ENCODE measurements at places on chromosomes 2 and 18.
A peak's percentile ranks its signal among the peaks of the same experiment; 100 is the strongest.

DNA sequence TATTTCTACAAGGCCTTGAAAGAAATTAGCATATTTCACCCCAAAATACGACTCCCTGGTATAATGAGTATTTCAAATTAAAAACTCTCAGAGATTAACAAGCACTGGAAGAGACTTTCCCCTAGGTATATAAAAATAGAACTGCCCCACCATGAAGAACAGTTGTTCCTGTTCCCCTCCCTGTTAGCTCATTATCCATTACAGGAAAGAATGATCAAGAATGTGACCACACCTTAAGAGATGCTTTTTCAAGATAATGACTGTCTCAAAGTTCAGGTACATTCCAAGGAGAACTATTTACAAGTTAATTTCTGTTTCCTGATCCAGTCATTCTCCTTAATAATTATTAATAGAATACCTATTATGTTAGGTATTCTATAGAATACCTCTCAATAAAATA lies 1220.6 kb upstream of the CDH2 start:
- no peak for DNase-seq

GRCh38 chr2:197109326-197109725 lies 182.8 kb upstream of the PGAP1 start:
- DNase-seq: no peak

GRCh38 chr18:14025306-14025940 lies 106.8 kb downstream of the ZNF519 start:
- DNase-seq: no peak

GRCh38 chr2:12613137-12613835 lies 103.5 kb upstream of the TRIB2 start:
- DNase-seq: no peak

GRCh38 chr2:150653351-150653750 lies 165.9 kb upstream of the RND3 start:
- no peak for DNase-seq

- DNase-seq: peak; percentile 27
Observed at GRCh38 chr2:151051574-151052220, 210.0 kb downstream of the RBM43 start.

- DNase-seq: no peak
Observed at GRCh38 chr2:100818606-100819369, 1.2 kb upstream of the NPAS2 start.

- no peak for DNase-seq
Observed at GRCh38 chr2:150462770-150463169, 24.7 kb downstream of the RND3 start.

DNA sequence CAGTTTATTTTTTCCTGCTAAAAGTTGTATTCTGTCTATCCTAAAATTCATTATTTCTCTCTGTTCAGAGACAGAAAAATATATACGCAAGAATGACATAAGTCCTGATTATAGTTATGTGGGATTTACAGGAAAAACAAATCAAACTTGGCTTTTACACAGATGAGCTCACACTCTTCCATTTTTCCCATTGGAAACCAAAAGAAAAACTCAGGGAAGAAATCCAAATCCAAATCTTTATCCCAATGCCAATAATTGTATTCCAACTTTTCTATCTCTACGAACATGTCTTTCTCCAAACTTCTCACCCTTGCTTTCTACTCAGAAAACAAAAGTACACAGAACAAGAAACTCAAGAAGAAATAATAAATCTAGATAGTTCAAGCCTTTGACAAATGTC lies 249.1 kb upstream of the TMEFF2 start:
- DNase-seq: no peak

- DNase-seq: no peak
Observed at GRCh38 chr18:8357320-8357719, 251.9 kb upstream of the RAB12 start.

DNA sequence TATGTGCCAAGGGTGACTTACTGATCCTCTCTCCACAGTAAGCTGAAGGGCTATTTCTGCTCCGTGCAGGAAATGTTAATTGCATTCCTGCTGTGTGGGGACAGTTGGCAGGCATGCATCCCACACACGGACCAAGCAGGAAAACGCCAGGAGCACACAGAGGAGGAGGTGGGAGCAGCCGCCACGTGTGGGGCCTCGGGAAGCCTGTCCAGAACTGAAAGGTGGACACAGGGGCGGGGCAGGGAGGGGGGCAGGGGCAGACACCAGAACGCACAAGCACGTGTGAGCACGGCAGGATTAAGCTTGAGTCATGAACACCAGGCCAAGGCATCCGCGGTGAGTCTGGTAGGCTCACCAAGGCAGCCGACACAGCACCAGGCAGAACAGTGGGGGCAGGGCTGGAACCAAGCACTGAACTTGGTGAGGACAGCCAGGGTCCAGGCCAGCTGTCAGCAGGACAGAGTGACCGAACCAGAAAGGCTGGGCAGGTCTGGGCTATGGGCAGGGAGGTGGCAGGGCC lies 177.1 kb downstream of the EIPR1 start:
- no peak for DNase-seq

- no peak for DNase-seq
Observed at GRCh38 chr2:8938384-8938783, 65.1 kb downstream of the MBOAT2 start.

GRCh38 chr2:112001136-112001715 lies 53.8 kb upstream of the TMEM87B start:
- DNase-seq: no peak

DNA sequence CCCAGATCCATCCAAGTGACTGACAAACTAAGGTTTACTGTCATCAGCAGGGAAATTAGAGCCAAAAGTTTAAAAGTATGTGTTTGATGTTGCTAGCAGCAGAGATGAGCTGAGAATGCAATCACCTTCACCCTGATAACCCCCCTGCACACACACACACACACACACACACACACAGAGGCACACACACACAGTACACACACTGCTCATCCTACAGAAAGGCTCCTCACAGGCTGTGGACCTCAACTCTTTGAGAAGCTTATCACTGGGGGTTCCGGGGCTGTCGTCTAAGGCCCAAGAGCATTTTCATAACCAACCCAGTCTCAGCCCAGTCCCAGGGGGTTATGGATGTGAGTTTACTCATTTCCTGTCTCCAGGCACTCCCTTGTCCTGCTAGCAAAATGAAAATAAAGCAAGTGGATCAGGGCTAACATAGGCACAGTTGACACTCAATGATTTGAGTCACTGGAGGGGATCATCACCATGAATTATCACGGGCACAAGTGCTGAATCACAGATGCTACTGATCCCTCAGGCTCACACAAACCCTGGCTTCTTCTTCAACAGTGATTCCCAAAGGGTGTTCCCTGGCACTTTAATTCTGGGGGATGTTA lies 76.6 kb downstream of the ALK start:
- no peak for DNase-seq
